Subcutaneous adipose tissue (tissue), 4 donors: ENCODE measurements at places on chromosomes 7 and 10. TPM values are rescaled to one million over a fixed set of nuclear protein-coding genes. Genes with fewer than 3 reads are reported as not detected.

The TMEM72 gene
- total RNA-seq = not detected

The FAM25C gene
- not detected for total RNA-seq

The MGMT gene
- 27.5 TPM for total RNA-seq

The SLC13A1 gene
- not detected for total RNA-seq

The PKD1L1 gene
- 0.44 TPM for total RNA-seq

The MAGI2 gene
- total RNA-seq = 22.9 TPM

The TMEM243 gene
- 23.0 TPM for total RNA-seq

The MNX1 gene
- not detected for total RNA-seq

The C10orf62 gene
- total RNA-seq = not detected

The INA gene
- not detected for total RNA-seq

The MSMB gene
- not detected for total RNA-seq

The HMX3 gene
- not detected for total RNA-seq

The TIMM23B gene
- 22.0 TPM for total RNA-seq

The HOXA2 gene
- total RNA-seq = 0.51 TPM

The TMEM273 gene
- 16.1 TPM for total RNA-seq

The TAS2R3 gene
- total RNA-seq = 1.1 TPM

The ADRA2A gene
- 10.3 TPM for total RNA-seq

The EPHB6 gene
- total RNA-seq = 5.1 TPM

The MYH16 gene
- total RNA-seq = not detected

The TRIM50 gene
- 0.94 TPM for total RNA-seq

The TACR2 gene
- 1.3 TPM for total RNA-seq
